NCI-H187 (cell line): ENCODE measurements at places on chromosomes 11 and 22.

- no peak for DNase-seq
These were observed 1334.6 kb downstream of the TBC1D22A start for GRCh38 chr22:48096851-48097665.

DNA sequence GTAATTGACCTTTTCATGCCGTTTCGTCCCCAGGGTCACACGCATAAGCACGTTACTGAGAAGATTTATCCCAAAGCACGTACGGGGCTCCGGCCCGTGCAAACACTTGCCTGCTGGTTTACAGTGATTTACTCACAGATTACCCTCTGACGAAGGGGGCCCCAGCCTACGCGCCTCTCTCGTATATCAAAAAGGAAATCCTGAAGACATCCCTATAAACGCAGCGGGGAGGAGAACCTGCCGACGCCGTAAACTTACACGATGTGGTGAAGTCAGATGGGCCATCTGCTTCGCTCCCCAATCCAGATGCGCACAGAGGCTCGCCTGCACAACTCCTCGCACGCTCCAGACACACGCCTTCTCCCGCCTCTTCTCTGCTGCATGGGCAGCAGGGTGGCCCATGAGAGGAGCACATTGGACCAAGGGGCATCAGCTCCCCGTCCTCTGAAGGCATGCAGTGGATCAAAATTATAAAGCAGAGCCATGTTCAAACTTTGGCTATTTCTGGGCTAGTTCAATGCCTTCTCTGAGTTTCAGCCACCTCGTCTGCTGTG is 123.6 kb downstream of the MN1 start:
- DNase-seq = no peak

- no peak for DNase-seq
These were observed 112.0 kb downstream of the DBX1 start for GRCh38 chr11:20048246-20048645.

DNA sequence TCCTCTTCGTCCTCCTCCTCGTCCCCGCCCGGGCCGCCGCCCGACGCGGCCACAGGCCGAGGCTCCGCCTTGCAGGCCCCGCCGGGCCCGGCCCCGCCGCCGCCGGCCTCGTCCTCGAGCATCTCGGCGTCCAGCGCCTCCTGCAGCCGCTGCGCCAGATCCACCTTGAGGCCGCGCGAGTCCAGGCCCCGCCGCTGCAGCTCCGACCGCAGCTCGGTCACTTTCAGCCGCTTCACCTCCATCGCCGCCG is 417 bp downstream of the HNRNPUL2 start:
- no peak for DNase-seq

DNA sequence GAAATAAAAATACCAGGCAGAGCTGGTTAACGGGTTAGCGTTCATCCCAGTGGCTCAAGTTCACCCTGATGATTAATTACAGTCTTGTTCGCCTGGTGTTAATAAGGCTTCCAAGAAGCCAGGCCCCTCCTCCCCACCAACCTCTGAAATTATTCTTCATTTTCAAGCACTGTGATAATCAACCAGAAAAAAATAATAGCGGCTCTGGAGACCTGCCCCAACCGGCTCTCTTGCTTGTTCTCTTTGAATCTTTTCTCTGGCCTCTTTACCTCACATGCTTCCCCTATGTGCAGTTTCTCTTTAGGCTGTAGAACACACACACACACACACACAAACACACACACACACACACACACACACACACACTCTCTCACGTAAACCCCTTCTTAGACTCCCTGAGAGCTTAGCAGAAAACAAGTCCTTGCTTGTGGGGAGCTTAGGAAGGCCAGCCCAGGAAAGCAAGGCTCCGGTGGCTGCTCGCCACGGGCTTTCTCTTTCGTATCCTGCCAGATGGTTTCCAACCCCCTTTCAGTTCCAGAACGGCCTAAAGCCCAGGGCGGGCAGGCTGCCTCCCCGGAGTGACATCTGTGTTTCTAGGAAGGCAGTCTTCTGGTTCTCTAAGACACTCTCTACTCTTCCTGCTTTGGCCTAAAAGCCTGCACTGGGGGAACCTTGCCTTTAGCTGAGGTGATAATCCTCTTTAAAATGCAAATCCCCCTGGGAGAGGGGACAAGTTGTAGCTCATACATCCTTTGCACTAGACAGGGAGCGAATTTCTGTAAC is 106.4 kb upstream of the SESN3 start:
- DNase-seq = no peak

DNA sequence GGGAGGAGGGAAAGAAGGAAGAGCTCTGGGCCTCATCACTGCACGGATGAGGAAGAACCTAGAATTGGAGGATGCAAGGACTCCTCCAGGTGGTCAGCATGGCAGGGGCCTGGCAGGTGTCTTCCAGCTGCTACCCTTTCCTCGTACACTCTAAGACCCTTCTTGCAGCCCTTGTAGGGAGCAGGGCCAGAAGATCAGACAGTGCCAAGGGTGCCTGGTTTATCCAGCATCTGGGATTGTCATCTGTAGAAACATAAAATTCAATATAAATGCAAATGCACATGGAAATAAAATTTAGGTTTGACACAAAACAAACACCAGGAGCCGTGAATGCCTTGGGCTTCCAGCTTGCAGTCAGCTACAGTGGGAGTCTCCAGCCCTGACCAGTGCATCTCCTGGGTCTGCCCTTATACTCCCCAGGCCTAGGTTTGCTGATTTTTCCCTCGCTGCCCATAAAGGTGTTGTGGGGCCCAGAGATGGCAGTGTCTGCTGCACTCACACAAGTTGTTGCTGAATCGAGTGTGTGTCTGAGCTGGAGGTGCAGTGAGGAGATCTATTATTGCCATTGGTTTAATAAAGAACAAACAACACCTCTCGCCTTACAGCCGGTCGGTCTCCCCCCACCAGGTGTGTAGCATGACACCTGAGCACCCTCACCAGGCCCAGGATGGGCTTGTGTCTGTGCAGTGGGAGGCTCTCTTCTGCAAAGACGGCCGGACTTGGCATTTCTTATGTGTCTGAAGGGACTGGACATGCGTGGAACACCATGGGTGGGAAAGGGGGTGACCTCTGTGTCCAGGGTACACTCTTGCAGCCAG is 87.1 kb downstream of the BCR start:
- DNase-seq = no peak

DNA sequence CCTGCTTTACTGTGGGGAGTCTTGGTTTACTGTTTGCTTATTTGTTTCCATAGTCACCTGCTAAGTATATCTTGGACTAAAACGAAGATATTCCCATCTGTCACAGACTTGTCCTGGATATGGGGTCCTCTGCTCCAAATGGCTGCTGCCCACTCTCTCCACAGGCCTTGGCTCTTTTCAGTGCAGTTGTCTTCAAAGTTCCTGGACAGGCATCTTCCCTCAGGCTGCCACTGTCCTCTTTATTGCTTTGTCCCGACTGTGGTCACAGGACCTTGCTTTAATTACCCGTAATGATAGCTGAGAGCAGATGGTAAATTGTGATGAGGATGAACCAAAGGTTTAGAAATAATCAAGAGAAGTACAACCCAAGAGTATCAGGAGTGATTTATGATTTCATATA is 713.9 kb upstream of the CCDC179 start:
- DNase-seq = no peak

DNA sequence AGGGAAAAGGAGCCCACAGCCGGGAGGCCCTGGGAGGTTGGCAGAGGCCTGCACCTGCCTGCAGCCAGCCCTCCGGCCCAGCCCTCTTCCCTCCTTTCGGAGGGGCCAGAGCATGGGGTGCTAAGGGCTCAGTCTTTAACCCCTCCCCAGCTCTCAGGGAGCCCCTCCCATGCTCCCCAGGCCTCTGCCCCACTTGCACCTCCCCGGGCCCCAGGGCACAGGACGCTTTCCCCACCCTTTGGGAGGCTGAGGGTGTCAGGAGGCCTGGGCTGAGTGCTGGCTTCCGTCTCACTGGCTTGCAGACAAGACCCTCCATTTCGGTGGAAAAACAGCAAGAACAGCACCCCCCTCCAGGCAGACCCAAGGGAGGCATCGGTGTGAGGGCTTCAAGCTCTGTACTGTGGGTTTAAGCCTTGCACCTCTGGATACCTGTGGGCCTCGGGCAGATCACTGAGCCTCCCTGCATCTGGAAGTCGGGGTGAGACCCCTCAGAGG is 7.3 kb downstream of the ASCL2 start:
- DNase-seq = no peak

DNA sequence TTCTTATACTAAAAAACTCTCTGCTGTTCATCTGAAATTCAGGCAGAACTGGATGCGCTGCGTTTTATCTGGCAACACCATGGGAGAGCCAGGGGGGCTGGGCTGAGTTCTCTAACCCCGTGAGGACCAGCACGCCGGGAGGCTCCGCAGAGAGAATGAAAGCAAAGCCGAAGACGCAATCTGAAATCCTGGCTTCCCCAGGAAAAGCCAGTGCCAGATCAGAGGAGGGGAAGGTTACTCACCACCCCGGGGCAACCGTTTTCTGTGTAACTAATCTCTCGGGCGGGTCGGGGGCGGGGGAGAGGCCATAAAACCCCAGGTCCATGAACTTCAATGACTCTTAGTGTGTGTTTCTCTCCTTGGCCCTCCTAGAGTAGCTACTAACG is 99.4 kb downstream of the SHANK2 start:
- no peak for DNase-seq

GRCh38 chr11:112694245-112694644 is 267.0 kb upstream of the NCAM1 start:
- no peak for DNase-seq

- no peak for DNase-seq
These were observed 85.0 kb upstream of the SC5D start for GRCh38 chr11:121207485-121208115.

DNA sequence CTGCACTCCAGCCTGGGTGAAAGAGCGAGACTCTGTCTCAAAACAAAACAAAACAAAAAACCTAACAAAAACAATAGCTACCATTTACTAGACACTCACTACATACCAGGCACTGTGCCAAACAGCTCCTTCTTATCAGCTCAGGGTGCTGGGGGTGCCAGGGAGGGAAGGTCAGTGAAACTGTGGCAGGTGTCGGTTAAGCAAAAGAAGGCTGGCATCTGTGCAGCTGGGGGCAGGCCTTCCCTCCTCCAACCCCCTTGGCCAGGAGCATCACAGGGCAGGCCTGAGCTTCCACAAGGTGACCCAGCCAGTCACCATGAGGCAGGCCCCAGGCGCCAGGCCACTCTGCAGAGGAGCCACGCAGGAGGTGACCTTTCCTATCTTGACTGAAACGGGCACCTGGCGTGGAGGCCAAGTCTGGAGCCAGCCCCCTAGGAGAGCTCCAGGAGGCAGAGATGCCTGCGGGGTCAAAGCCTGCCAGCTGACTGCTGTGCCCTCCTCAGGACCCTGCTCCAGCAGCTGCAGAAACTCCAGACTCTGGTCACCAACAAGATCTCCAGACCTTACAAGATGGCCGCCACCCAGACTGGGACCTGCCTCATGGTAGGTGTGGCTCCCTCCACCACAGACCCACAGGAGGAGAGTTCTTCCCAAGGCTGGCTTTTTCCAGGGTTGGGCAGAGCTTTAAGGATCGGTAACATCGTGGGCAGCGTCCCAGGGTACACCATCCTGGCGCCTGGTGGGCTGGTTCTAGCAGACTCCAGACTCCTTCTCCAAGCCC is 31.3 kb upstream of the DGKZ start:
- DNase-seq = no peak

DNA sequence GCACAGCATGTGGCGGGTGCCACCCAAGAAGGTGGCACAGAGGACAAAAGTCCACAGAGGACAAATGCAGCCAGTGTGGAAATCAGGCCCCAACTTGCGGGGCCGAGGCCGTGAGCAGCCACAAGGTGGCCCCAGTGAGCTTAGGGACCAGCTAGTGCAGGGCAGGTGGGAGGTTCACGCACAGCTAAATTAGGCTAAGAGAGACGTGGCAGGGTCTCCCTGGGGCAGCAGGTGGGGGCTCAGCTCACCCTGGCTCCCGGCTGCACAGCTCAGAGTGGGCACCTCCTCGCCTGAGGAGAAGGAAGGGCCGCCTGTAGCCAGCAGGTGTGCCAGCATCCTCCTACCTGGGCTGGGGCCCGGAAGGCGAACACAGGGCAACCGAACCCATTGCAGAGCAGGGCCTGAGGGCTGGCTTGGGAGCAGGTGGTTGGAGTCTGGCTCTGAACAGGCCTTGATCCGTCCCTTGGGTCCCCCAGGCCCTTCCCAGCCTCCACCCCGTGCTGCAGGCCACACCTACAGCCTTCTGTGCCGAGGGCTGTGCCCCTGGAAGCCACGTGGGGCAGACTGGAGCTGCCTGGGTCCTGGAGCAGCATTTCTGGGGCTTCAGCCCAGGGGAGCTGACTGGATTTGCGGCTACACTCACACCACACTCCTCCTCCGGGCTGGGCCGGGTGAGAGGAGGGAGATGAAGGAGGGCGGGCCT is 26.1 kb upstream of the CELSR1 start:
- DNase-seq = no peak

GRCh38 chr22:46389081-46389480 is 53.6 kb downstream of the TRMU start:
- no peak for DNase-seq

DNA sequence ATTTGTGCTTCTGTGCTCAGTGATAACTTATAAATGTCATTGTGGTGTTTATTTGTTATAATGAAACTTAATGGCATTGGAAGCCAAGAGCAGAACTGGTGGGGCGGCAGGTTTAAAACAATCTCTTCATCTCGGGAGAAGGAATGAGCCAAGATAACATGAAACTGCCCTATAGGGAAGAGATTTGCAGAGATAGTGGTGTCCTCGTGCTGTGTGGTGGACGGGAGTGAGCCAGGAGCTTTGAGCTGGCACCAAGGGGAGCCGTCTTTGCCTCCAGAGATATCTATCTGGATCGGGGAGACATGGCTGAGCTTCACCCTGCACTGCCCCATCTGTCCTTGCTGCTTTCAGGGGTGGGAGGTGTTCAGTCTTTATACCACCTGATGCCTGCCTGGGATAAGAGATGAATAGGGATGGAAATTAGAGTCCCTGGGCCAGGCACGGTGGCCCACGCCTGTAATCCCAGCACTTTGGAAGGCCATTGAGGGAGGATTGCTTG is 189.6 kb downstream of the ST3GAL4 start:
- no peak for DNase-seq

DNA sequence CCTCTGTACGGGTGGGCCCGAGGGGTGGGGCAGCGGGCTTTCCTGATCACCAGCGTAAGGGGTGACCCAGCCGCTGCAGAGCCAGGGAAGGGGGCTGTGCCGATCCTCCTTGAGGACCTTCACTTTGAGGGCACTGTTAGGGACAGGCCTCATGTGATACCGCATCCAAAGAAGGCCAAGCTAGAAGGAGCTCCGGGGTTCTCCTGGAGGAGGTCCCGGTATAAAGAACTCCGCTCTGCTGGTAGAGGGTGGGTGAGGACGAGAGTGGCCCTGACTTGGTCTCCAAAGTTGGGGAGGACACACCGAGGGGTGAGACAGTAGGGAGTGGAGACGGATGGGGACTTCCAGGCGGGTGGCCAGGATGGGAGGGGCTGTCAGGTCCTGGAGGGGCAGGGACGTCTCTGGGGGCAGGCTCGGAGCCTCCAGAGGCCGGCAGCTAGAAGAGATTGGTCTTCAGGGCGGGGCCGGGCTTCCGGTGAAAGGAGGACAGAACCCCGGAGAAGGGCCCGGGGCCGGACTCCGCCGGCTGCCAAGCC is 4.6 kb downstream of the PHOX2A start:
- DNase-seq = no peak

- no peak for DNase-seq
These were observed 22.2 kb upstream of the CTSD start for GRCh38 chr11:1785749-1786413.

GRCh38 chr11:36073411-36074203 is 129.7 kb downstream of the LDLRAD3 start:
- no peak for DNase-seq
